ENCODE measurements at places on chromosomes 1 and 21.

GRCh38 chr1:19149736-19150135 is 60.3 kb downstream of the UBR4 start:
- no peak for DNase-seq

DNA sequence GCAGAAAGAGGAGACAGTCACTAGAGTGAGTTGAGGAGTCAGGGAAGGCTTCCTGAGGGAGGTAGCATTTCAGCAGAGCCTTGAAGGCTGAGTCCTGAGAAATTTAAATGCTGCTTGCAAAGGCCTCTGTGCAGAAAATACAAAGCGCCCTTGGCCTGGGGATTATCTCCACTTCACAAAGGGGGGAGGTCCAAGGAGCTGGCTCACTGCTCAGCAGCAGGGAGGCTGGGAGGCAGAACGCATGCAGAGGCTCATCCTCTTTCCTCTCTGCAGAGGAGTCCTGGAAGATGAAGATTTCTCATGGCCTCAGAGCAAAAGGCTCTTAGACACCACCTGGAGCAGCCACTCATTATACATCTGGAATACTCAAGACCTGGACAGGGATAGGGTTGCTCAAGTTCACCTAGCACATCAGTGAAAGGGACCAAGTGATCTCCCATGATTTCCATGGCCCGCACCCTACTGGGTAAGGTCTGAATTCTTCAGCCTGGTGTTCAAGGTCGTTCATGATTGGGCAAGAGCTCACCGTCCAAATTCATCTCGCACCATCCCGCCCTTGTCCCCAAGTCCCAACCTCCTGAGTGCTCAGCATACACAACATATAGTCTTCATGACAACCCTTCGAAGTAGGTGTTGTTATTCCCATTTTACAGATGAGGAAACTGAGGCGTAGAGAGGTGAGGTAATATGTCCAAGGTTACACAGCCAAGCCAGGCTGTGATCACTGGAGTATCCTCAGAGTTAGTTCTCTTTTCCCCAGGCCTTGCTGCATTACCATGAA is 9.0 kb downstream of the SLC1A7 start:
- DNase-seq = no peak

GRCh38 chr21:44757731-44758130 is 43.9 kb downstream of the UBE2G2 start:
- DNase-seq = no peak

DNA sequence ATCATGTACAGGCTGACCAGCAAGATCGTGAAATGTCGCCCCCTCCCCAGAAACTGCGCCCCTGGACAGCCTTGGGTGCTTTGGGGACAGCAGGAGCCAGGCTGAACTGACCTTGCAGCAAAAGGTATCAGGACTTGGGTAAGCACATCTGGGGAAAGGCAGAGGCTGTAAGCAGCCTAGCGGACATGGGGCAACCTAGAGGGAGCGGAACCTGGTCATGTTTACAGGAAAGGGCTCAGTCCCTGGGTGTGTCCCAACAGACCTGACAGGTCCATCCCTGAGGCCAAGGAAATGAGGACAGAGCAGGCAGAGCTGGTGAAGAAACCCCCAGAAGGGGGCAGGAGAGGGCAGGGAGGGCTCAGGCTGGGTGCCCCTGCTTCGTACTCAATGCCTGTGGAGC is 3.1 kb upstream of the S100A8 start:
- DNase-seq = no peak

DNA sequence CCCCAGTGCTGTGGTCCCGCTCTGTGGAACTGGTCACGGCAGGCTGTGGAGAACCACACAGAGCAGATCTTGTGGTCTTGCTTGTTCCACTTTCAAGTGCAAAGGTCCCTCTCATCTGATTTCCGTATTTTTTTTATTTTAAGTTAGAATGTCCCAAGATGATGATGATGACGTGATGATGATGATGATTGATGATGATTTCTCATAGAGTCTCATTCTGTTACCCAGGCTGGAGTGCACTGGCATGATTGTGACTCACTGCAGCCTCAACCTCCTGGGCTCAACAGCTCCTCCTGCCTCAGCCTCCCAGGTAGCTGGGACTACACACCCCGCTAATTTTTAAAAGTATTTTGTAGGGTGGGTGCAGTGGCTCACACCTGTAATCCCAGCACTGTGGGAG is 12.2 kb downstream of the EVA1C start:
- DNase-seq = no peak

DNA sequence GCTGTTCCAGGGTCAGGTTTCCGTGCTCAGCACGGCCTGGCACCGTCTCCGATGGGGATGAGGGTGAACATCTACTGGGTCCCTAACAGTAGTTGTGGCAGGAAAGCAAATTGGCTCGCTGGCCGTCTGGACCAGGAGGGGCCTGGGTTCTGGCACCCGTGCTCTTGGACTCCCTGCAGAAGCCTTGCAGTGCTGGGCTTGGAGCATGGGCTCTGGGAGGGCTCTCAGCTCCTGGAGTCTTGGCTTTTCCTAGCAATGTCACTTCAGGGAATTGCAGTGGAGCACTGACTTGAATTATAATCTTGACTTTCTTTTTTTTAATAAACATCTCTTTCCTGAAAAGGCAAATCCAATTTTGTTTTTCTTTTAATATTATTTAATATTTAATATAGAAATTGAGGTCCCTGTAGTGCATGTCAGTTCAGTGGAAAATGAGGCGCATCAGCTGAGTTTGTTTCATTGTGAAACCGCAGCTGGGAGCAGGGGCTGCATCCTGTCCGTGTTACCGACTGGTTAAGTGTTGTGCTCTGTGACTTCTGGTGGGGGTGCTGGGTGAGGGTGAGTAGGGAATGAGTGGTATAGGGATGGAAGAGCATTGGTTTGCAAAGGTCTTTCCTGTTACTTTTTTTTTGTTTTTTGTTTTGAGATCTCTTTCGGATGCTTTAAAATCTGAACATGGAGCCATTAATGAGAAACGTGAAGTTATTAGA is 64.1 kb downstream of the PEX14 start:
- no peak for DNase-seq

- DNase-seq = no peak
Observed at GRCh38 chr1:81869307-81869706, 68.6 kb downstream of the ADGRL2 start.

- no peak for DNase-seq
Observed at GRCh38 chr1:36248250-36248894, 24.1 kb downstream of the THRAP3 start.

DNA sequence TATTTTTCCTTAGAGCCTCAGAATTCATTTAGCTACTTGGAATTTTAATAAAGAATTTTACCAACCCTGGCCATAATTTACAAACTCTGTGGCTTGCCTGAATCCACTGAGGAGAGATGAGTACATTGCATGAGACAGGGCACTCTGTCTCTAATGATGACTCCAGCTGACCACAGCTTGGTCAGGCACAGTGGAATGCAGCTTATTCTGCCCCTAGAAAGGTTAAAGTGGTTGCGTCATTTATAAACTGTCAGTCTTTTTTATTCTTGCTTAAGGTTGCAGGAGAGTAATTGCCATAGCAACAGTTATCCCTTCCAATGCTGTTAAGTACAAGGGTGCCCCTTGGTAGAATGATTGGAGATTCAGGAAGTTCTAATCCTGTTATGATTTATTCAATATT is 28.3 kb downstream of the PDE4B start:
- DNase-seq = no peak

Measured in NCI-H2171 (cell line).